ENCODE measurements at places on chromosomes 6 and 20.

- no peak for DNase-seq
Measured at GRCh38 chr6:124490122-124490521, 472.1 kb upstream of the RNF217 start.

DNA sequence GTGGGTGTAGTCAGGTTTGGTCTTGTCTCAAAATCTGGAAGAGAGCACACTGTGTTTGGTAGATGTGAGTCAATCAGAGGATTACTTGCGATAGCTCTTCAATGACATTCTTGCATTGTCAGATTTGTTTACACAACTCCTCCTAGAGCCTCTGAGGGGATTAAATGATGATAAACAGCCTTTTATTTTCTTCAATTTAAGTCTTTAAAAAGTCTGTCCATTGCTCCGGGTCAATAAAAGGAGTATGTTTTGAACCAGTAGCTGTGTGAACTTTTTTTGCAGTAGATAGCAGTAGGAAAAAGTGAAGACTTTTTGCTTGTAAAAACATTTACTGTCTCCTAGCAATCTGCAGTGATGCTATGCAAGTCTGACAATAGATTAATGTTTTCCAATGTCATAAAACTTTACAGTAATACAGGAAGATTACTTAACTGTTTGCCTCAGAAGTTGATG is 49.9 kb downstream of the GJA1 start:
- DNase-seq = no peak

GRCh38 chr20:53711333-53712211 is 117.9 kb upstream of the ZNF217 start:
- DNase-seq = no peak

GRCh38 chr6:159833997-159834603 is 34.0 kb downstream of the PNLDC1 start:
- DNase-seq = no peak

DNA sequence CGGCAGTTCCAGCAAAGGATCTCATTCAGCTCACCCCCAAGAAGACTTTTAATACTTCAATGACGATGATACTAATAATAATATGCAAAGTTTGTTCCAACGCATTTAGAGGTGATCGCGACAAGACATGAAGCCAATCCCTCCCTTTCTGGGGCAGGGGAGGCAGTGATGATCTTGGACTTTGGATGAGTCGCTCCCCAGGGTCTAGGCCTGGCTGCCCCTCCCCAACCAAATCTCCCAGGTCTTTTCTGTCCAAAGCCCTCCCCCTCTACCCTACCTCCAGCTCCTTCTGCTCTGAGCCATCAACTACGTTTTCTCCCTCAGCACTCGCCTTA is 33.9 kb downstream of the HLA-A start:
- DNase-seq = no peak

GRCh38 chr6:100490065-100490464 is 25.3 kb upstream of the SIM1 start:
- DNase-seq = no peak

DNA sequence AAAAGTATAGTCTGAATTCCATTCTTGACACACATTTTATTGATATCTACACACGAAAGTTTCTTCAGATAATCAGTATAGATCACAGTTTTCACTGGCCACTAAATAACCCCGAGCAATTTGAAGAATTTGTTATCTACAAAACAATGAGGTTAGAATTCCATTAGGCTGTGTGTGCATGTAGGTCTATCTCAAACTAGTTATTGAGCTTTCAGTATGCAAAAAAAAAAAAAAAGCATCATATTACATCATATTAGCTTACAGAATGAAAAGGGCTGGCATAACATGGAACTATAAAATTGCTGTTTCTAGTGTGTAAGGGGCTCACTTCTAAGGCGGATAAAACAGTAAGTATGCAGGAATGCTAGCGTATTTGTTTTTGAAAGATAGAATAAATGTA is 59.5 kb upstream of the ADGRG6 start:
- DNase-seq = no peak

- DNase-seq = no peak
Measured at GRCh38 chr6:149267072-149267471, 50.4 kb upstream of the TAB2 start.

GRCh38 chr6:119610265-119610664 is 260.7 kb upstream of the MAN1A1 start:
- DNase-seq = no peak

GRCh38 chr6:2768696-2769095 is 3.5 kb downstream of the WRNIP1 start:
- no peak for DNase-seq

GRCh38 chr20:54345821-54346220 is 129.6 kb upstream of the DOK5 start:
- DNase-seq = no peak

- DNase-seq = no peak
Measured at GRCh38 chr20:16569246-16570153, 3.7 kb downstream of the KIF16B start.

GRCh38 chr6:166561771-166562359 is 24.6 kb downstream of the RAMACL start:
- DNase-seq = no peak

GRCh38 chr20:45365444-45365970 is 2.6 kb downstream of the SYS1 start:
- no peak for DNase-seq

- DNase-seq = peak; percentile 54
Measured at GRCh38 chr6:36387440-36388303, at the start of gene ETV7. Gene ETV7 (minus strand): TSS chr6:36387669. CDS start chr6:36387541, 128 bp downstream.

DNA sequence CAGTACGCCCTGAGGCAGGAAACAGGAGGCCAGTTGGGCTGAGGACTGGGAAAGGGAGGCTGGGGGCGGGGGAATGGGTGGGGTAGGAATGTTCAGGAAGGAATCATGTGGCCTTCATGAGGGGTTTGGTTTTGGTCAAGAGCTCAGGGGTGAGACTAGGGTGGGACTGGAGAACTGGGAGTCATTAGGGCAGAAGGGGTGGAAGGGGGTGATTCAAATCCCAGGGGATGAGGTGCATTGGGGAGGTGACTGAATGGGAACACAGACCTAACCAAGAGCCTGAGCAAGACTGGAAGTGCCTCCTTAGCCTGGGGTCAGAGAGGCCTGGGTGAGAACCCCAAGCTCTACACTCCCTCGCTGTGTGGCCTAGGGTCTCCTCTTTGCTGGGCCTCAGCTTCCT is 86.8 kb downstream of the DLGAP4 start:
- DNase-seq = no peak

DNA sequence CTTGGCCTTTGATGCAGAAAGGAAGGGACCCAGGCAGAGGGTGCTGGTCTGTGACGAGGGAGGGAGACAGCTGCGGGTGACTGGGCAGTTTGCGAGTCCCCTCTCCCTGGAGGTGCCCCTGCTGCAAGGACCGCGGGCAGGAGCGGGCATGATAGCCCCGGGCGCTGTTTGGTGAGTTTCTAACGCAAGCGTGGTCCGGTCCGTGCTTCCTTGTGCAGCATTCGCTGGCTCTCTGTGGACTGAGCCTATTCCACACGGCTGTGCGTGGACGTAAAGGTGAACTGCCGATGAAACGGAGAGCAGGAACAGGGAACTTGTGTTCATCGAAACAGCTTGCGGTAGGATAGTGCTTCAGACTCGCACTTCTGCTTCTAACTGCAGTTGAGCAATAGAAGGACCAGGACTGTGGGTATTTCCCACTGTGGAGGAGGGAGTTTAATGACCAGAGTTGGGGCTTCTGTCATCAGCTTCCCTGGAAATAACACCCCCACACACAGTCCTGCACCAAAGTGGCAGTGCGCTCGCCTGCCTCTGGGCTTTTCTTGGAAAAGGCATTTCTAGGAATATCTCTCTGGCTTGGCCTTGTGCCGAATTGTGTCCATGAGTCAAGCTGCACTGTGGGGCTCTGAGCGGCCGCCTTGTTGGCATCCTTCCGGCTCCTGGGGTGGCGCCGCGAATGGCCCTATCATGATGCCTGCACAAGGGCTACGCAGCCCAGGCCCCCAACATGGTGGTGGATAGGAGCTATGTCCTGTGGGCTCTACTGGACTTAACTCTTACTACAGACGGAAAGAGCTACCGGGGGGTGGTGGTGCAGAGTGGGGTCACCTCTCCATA is 48.9 kb downstream of the DUSP22 start:
- DNase-seq = peak; percentile 60

DNA sequence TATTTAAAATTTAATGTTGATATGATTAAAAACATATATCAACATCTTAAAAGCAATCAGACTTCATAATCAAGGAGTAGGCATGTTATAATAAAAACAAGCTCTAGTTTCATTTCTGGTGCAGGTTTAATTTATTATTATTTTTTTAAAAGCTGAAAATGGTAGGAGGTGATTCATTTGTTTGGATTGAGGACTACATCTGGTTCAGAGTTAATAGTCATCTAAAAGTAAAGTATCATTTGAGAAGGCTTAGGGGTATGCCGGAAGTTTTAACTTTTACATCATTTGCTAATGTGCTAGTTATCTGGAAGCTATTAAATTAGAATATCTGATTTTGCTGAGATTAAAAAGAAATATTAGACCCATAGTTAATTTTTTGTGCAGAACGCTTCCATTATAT is 169.5 kb upstream of the LAMA2 start:
- no peak for DNase-seq

DNA sequence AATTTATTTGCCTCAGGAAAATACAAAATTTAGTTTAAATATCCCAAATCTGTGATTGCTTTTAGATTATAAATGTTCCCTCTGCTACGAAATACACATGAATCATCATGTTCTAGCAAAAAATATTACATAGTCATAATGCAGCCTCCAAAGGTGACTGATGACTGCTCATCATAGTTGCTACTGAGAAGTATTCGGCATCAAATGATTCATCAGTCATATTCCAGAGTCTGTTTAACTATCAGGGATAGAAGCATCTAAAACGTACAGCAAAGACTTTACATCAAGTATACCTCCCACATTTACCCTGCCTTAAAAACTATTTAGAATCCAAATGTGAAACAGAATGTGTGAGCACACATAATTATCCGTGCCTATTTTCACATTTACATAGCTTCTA is 626.0 kb downstream of the CDH26 start:
- DNase-seq = no peak

DNA sequence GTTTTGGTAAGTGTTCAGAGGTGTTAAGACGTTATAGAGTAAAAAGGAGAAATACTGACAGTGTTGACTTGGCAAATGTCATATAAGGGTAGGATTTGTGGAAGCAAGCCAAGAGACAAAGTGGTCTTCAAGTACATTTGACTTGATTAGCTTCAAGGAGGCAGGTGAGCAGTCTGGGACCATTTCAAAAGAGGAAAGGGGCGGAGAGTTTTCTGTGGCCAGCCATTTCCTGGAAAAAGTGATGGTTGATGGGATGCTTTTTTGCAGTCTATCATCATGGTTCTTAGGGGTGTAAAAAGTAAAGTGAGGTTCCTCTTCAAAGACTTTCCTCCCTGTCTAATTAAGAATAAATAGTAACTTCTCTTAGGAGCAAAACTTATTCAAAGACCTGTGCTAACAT is 28.7 kb downstream of the FKBP1A start:
- no peak for DNase-seq

DNA sequence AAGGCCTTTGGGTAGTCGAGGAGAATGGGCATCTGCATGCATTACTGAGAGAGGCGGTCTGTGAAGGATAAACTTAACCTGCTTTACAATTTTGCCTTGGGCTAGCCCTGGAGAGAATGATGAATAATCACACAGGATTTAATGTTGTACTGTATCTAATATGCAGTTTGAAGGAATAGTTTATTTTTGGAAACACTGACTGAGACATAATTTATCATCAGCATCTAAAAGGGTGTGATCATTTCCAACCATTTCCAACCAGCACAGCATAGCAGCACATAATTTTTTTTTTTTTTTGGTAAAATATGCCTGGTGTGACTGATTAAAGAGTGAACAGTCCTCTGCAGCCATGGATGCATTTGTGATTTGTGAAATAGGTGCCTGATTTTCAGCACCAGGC is 519.5 kb downstream of the PHF3 start:
- DNase-seq = peak; percentile 5

DNA sequence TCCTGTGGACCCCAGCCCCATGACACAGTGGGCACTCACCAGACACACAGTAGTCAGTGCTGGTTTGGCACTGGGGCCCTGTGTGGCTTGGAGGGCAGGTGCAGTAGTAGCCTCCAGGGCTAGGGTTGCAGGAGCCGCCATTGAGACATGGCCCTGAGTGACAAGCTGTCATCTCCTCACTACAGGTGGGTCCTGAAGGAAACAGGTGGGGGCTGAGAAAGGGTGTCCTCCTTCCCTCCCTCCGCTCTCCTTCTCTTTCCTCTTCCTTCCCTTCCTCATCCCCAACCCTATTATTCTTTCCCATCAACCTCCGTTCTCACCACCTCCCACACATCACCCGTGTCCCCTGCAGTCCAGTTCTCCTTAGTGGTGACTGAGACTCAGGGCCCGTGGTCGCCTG is 10.2 kb downstream of the NOTCH4 start:
- DNase-seq = no peak

DNA sequence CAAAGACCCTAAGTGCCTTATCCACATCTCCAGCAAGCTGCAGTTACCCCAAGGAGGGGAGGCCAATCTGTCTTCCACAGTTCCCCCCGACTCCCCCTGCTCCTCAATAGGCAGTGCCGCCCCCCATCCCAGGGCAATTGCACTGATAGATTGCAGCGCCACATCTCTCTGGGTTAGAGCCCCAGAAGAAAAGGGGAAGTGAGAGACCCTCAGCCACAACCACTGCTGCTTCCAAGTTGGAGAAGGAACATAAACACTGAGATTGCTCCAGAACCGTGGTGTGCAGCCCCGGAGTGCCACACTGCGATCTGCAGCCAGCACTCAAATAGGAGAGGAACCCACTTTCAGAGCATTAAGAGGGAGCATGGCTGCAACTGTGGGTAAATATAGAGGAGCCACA is 101.5 kb downstream of the RWDD2A start:
- no peak for DNase-seq

GRCh38 chr20:59993736-59994430 is 35.7 kb downstream of the CDH26 start:
- DNase-seq = peak; percentile 47

GRCh38 chr6:32415521-32416019 is 8.6 kb upstream of the BTNL2 start:
- DNase-seq = peak; percentile 88

DNA sequence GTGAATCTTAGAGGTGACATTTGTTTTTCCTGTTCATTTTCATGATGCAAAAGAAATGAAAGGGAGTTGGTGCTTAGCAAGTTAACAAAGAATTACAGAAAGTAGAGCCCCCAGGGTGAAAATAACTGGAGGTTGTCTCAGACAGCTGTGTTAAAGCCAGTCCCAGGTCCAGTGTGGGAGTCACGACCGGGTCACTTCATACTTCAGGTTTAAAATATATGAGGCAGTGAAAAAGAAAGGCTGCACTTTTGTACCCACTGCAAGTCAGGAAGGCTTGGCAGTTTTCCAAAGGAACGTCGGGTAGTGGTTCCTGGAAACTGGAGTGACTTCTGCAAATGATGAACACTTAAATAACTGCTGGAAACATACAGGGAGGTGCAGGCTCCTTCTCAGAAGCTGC is 91.5 kb upstream of the THBS2 start:
- peak; percentile 40 for DNase-seq

DNA sequence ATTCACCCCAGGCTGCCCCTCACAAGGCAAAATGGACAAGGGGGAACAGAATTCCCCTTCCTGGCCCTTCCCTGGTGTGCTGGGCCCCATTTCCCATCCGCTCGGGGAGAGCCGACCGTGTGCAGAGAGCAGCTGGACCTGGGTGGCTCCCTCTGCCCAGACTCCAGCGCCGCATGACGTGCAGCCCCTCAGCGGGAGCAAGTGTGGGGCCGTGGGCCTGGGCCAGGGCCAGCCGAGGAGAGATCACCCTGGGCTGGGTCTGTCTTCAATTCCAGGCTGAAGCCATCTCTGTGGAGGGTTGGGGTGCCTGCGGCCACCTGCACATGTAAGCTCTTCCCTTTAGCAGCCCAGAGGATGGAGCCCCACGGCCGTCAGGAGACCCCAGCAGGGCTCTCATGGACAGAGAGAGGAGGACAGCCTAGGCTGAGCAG is 241.8 kb downstream of the TTLL2 start:
- no peak for DNase-seq

Data from hematopoietic multipotent progenitor cell treated with erythropoietin and hydrocortisone succinate and interleukin-3 and kit ligand, for 4 days (in vitro differentiated cells).